ENCODE measurements at places on chromosomes 16 and 17. TPM values are rescaled to one million over a fixed set of nuclear protein-coding genes. Genes with fewer than 3 reads are reported as not detected.
A peak's percentile ranks its signal among the peaks of the same experiment; 100 is the strongest.

The ATP5PD gene
- 863 TPM for total RNA-seq

DNA sequence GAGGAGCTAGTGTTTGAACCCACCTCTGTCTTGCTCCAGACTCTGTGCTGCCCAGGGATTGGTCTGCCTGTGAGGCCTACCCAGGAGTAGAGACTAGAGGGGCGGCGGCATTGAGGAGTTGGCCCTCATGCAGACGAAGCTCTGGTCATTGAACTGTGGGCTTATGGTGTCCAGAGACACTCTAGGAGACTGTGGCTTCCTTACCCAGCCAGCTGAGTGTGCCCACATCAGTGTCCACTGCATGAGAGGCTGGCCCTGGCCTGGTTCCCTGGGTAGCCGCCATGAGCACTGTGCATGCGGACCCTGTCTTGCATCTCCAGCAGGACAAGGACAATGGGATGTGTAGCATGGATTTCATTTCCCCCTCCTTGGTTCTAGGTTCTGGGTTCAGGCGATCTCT lies 14.0 kb downstream of the SGSM2 start:
- DNase-seq: no peak

DNA sequence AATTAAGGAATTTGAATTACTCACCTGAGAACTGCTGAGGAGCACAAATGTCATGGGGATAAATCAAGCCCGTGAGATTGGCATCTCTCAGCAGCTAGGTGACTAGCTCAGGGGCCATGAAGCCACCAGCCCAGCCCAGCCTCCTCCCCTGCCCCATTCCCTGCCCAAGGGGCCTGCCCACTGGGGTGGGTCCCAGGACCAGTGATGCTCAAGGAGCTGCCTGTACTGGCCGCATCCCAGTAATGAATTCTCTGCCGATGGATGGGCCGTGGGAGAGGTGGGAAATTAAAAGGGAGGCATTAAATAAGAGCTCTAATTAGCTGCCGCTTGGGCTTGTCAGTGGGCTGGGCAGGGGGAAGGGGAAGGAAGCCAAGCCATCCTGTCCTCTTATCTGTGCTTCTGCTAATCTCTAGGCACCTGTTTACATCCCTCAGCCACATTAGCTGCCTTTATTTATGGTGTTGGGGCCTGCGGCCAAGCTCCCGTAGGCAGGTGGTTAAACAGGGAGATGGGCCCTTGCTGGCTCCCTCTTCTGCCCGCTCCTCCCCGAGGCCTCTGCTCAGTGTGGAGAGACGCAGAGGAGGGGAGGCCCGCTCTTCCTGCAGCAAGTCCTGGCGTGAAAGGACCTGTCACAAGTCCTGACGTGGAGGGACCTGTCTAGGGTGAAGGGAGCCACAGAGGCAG lies 48.8 kb downstream of the PIPOX start:
- no peak for DNase-seq

DNA sequence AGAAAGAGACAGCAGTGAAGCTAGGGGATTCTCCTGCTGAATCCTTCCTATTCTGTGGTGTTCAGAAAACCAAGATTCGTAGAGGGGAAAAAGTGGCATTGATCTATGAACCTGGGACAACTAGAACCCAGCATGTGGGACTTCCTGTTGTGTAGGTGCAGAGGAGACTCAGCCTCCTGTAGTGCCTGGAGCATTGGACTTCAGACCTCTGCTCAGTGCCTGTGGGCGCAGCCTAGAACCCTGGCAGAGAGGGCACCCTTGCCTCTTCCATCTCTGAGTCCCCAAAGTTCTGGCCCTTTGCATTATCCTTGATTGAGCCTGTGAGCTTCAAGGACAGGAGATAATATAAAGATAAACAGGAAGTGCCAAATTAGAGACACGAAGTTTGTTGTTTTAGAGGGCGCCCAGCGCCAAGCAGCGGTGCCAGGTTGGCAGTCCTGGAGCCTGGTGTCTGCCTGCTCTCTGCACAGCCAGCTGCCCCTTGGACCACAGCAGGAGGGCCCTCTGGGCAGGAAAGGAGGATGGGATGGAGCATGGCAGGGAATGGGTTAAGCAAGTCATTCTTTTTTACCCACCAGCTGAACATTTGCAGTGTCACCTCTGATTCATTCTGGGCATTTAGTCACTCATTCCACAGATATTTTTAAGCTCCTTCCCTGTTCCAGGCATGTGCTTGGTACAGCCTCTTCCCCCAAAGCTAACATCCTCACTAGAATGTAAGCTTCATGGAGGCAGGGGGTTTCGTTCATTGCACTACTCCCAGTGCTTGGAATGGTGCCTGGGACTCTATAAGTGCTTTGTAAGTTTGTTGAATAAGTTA lies 11.9 kb upstream of the SP6 start:
- DNase-seq: no peak

DNA sequence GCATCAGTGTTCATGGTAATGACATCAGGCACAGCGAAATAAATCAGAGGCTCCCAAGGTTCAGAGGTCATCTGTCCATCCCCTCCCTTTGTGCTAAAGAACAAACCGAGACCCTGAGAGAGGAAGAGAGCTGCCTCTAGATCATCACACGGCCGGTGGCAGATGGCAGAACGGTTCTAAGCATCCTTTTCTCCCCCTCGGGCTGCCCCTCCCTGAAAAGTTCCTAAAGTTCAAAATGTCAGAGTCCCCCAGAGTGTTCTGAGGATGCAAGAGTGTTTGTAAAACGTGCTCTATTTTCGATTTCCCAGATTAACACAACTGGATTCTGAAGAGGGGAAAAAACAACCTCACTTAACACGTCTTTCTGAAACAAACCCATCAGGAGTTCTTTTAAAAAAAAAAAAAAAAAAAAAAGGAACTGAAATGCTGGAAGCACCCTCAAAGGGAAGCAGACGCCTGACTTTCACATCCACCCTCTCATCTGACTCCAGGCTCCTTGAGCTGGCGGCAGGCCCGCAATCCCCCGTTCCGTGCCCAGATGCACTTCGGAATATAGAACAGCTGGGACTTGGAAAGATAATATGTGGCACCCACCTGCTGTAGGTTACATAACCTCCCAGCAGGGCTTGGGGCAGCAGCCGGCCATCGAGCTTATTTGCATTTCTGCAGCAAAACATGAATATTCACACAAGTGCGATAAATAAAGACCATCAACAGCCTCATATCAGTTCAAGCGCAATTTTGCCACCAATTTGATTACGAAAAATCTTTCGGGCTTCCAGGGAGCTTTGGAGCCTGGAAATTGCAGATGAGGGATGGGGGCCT lies 115.5 kb upstream of the SMURF2 start:
- peak; percentile 77 for DNase-seq

GRCh38 chr17:6823011-6823442 lies 8.5 kb downstream of the TEKT1 start:
- DNase-seq: no peak

DNA sequence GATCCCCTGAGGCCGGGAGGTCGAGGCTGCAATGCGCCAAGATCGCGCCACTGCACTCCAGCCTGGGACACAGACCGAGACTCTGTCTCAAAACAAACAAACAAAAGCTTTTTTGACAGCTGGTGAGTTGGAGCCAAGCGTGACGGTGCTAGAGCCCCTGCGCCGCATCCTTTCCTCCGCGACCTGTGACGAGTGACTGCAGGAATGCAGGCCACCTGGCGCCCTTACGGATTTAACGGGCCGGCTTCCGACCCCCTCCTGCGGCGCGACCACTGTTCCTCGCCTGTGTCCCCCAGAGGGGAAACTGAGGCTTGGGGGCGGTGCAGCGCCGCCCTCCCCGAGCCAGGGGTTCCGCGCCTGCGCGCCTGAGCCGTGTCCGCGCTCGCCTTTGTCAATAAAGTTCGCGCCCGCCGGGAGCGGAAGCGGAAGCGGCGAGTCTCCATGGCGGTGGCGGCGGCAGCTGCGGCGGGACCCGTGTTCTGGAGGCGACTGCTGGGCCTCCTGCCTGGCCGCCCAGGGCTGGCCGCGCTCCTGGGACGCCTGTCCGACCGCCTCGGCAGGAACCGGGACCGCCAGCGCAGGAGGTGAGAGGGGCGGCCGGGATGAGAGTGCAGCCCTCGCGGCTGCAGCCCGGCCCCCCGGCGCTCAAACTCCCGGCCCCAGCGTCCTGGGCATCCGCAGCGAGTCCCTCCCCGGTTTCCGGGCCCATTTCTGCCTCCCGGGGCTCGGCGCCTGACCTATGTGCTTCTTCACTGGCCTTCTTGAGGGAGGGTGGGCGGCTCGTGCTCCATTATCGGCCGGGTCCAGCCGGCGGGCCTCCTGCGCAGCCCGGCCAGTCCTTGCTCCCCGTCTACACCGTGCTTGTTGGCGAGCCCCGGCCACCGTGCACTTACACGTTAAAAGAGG lies at the start of gene PGS1:
Gene PGS1, plus strand, starts transcription at position 425 of the 906 bp plus-strand sequence. Its CDS starts 17 bp downstream, at position 442.
- peak; percentile 94 for DNase-seq

DNA sequence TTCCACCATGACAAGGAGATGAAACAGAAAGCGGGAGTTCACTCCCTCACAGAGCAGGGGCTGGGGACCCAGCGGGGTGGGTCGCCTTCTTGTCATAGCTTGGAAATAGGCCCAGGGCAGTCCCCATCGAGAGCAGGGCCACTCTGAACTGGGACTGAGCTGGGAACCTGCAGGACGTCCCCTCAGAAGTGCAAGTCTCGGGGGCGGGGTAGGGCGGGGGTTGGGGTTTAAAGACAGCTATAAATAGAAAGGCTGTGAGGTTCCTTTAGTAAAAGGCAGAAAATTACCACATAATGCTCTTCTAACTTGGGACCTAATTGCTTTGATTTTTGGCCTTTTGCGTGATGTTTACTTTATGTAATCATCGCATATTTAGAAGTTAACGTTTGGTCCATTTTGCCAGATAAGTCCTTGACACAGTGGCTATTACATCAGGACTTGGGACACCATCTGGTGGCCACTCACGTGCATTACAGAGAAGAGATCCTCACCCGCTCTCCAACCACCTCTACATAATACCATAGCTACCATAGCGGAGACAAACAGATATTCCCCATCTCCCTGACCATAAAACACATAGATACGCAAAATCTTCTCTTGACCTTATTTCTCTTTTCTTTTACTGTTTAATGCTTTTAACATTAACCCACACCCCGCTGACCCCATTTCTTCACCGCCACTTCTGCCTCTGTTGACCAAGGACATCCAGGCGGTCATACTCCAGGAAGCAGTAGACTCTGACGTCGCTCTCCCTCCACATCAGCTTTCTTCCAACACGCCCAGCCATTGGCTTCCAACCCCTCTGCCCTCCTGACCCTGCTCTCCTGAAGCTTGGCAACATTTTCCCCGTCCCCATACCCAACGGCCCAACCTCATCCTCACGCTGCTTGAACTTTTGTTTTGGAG lies 27.5 kb upstream of the PIK3R6 start:
- DNase-seq: no peak

GRCh38 chr16:11219178-11219577 lies 36.8 kb downstream of the SOCS1 start:
- no peak for DNase-seq

DNA sequence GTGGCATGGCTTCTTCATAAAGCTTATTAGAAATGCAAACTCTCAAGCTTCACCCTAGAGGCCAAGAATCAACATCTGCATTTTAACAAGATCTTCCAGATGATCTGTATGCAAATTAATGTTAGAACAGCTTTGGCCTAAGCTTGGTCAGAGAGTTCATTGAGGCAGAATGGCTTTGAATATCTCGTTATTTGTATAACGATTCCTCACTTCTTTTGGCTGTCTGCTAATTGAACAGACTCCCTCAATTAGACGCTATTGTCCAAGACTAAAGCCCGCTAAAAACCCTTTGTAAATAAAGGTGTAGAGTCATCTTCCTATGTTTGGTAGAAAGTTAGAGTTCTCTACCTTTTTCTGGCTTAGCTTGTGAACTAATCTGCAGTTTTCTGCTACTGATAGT lies 1453.7 kb downstream of the CDH8 start:
- DNase-seq: no peak

All from Right ventricle myocardium inferior (tissue), 1 donor.